CD8-positive, alpha-beta T cell (primary cell): ENCODE measurements at places on chromosomes 2 and 18. TPM values are rescaled to one million over a fixed set of nuclear protein-coding genes. Genes with fewer than 3 reads are reported as not detected.

DNA sequence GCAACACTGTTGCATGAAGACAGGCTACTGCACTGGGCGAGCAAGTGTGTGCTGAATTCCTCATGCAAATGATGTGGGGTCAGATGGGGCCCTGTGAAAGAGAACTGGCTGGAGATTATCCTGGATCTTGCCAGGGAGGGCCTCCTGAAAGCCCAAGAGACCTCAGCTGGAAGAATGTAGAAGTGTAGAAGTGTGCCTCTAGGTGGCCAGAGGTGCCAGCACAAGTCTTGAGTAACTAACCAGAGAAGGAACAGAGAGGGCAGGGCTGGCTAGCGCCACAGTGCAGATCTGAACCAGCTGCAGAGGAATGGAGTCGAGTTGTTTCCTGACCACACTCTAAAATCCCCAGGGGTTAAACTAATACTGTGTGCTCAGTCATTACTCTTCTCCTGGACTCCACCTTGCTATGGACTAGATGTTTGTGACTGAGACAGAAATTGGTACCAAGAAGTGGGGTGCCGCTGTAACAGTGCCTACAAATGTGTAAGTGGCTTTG lies 399.3 kb downstream of the LRATD1 start:
- no peak for DNase-seq

KRTCAP3 gene
- 6.6 TPM for total RNA-seq

TUBA4B gene
- not detected for total RNA-seq

DNA sequence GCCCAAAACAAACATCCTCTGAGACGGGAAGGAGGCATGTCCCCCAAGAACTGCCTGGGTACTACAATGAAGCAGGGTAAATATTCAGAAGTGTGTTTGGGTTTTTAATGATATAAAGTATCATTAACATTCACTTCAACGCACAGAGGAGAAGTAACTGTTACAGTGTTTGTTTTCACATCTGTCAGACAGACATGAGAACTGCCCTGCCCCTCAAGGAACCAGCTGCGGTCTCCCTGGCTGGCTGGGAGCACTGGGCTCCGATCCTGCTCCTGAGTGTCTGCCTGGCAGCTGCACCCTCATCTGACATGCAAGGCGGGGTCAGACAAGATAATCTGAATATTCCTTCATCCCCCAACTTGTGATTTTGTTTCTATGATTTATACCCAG lies 75.6 kb downstream of the MBP start:
- DNase-seq = no peak

GRCh38 chr18:79789901-79790890 lies 7.5 kb upstream of the KCNG2 start:
- no peak for DNase-seq

GALNT13 gene
- total RNA-seq = 0.52 TPM

DNA sequence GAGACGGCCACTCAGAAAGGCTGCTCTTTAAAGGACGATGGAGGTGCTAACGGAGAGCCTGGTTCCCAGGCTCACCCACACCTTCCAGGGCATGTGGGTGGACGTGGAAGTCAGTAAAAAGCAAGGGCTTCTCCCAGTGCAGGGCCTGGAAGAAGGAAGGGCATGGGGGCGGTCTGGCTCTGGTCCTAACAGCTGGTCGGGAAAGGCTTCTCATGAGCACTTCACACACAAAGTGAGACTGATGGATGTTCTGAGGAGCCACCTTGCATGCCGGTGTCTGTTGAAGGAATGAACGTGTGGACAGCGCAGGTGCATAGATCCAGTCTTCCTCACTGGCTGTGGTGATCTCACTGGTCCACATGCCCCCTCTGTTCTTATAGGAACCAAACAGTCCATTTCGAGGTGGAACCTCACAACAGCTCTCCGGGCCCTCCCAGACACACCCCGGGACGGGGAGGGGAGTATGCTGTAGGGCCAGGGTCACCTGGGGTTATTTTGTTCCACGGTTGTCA lies 90.6 kb upstream of the UXS1 start:
- no peak for DNase-seq

GRCh38 chr2:189010536-189010935 lies 36.4 kb downstream of the COL3A1 start:
- no peak for DNase-seq

GRCh38 chr2:188811522-188811921 lies 162.7 kb upstream of the COL3A1 start:
- DNase-seq = no peak

DNA sequence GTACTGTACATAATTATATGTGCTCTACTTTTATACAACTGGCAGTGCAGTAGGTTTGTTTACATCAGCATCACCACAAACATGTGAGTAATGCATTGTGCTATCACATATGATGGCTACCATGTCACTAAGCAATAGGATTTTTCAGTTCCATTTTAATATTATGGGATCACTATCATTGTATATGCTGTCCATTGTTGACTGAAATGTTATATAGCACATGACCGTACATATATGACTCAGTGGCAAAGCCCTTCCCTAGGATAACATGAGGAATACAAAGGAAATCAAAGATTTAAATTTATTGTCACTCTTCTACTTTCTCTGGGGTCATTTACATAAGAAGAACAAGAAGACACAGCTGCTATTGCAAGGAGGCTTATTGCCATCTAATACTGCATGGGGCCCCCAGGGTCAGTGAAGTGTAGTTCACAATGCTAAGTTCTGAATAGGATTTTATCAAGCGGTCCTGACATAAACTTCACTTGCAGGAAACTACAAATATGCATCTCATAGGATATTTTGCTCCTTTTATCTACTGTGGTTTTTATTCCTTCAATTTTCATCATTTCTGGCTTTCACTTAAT lies 21.8 kb downstream of the PDE1A start:
- DNase-seq = no peak

GRCh38 chr2:162062559-162062958 lies 11.5 kb downstream of the DPP4 start:
- no peak for DNase-seq

UGT1A4 gene
- total RNA-seq = not detected

DNA sequence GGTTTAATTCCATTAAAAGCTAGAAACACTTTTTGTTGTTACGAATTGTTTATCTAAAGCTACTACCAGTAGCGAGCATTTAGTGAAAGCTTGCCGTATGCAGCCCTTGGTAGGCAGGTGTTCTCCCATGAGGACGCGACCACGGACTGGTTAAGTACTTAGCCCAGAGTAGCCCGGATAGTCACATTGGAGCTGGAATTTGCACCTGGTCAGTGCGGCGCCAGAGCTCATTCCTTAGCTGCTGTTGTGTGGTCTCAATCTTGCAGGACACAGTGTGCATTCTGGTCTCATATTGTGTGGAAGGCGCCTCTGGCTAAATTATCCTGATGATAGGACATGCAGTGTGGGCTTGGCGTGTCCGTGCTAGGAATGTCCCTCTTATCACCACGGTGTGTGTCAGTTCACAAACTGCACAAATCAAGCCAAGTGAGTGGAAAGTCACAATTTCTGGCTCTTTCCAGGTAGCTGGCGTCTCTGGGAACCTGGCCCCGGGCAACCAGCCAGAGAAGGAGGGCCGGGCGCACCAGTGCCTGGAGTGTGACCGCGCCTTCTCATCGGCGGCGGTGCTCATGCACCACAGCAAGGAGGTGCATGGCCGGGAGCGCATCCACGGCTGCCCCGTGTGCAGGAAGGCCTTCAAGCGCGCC lies 133.3 kb downstream of the ZNF236 start:
- DNase-seq = no peak

CABLES1 gene
- 0.24 TPM for total RNA-seq

- no peak for DNase-seq
These were observed 116.1 kb upstream of the TACR1 start for GRCh38 chr2:75315436-75315835.
